ENCODE measurements at places on chromosomes 11 and 22.

DNA sequence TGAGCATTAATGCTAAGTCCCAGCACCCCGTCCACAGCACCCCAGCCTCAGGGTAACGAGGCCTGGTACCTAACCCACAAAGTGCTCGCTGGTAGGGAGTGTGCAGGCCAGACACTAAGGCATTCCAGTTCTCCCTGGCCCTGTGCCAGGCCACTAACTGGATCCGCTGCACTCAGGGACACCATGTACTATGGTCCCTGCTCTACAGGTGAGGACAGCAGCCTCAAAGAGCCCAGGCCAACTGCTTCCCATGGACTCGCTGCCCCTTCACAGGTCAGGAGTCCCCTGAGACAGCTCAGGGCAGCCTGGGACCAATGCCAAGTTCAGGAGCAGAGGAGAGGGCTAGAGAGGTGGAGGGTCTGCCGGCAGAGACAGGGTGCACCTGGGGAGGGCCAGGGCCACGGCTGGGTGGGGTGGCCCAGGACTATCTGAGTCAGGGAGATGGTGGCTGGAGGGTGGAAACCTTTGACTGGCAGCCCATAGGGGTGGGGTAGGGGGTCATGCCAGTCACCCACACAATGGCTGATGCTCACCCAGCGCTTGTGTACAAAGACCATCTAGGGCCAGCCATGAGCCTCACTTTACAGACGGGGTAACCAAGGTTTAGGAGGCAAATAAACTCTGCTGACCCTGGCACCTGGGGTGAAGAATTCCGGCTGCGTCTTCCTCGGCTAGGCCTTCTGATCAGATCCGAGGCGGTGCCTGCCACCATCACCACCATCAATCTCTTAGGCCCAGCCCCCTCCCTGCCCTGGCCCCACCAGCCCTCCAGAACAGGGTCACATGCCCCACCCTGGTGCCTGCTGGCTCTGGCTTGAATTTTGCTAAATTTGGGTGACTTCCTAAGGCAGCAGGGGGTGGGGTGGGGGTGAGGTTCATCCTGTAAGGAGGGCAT, 5.6 kb downstream of the OSBPL5 start:
- no peak for DNase-seq

DNA sequence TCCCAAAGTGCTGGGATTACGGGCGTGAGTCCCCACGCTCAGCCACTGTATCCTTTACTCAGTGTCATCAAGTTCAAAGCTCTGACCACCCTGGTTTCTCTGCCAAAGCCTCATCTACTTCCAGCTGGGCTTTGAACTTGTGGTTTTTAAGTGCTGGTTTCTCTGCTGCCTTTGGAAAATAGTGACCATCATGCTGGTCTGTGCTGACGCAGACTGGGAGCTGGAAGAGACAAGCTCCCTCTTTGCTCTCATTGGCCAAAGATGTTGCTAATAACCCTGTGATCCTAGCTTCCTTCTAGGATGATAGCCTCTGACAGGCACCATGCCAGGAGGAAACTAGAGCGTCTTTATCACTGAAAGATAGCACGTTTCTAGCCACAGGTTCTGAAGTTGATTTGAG, 62.4 kb downstream of the ALX4 start:
- no peak for DNase-seq

DNA sequence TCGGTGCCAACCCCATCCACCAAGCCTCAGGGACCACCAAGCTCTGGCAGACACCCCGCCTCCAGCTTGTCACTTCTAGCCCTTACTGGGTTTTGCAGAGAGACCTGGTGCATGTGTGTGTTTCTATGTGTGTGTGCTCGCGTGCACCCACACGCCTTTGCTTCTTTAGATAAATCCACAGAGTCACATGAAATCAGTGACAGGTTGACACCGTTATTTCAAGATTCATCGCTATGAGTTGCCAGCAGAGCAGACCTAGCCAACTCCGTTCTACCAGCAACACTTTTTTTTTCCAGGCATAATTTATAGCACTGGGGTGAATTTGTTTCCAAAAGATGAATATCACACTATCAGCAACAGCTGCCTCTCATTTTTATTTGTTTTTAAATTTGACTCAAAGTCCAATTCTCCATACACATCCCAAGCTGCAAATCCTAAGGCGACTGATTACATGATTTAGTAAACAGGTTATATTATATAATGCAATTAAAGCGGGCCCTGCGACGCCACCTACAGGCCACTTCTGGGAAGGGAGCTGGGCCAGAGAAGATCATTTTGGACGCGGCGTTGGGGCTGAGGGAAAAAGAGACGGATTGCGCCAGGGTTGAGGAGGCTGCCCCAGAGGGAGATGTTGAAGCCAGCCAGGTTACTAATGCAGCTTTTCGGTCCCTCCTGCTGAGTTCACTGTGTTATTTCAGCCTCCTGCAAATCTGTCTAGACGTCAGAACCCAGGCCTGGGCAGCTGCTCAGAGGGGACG, 150.5 kb downstream of the FEZ1 start:
- DNase-seq: peak; percentile 91

GRCh38 chr22:33492210-33492651, 428.0 kb downstream of the LARGE1 start:
- peak; percentile 36 for DNase-seq

DNA sequence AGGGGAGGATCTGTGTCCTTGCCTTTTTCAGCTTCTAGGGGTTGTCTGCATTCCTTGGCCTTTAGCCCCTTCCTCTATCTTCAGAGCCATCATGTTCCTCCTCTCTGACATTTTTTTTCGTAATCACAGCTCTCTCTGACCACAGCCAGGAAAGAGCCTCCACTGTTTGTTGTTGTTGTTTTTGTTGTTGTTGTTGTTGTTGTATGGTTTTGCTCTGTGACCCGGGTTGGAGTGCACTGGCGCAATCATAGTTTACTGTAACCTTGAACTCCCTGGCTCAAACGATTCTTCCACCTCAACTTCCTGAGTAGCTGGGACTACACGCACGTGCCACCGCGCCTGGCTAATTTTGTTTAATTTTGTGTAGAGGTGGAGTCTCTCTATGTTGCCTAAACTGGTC, 55.3 kb upstream of the KCNQ1OT1 start:
- no peak for DNase-seq

DNA sequence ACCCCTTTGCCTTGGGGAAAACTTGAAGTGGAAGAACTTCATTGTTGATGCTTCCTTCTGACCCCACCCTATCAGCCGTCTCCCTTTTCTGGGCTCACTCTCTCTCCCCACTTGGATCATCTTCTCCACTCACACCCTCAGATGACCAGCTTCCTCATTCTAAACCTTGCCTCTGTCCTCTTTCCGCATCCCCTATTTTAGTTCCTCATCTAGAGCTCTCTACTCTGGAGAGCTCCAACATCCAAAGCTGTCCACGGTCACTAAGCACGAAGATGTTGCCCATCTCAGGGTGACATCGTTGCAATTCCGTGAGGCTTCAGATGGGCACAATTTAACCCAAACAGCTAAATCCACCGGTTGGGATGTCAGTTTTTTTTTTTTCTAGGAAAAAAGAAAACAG, 31.6 kb upstream of the ME3 start:
- no peak for DNase-seq

GRCh38 chr22:49934891-49935557, 16.6 kb downstream of the CRELD2 start:
- peak; percentile 76 for DNase-seq

- no peak for DNase-seq
Observed at GRCh38 chr11:69364921-69365320, 71.0 kb downstream of the MYEOV start.

DNA sequence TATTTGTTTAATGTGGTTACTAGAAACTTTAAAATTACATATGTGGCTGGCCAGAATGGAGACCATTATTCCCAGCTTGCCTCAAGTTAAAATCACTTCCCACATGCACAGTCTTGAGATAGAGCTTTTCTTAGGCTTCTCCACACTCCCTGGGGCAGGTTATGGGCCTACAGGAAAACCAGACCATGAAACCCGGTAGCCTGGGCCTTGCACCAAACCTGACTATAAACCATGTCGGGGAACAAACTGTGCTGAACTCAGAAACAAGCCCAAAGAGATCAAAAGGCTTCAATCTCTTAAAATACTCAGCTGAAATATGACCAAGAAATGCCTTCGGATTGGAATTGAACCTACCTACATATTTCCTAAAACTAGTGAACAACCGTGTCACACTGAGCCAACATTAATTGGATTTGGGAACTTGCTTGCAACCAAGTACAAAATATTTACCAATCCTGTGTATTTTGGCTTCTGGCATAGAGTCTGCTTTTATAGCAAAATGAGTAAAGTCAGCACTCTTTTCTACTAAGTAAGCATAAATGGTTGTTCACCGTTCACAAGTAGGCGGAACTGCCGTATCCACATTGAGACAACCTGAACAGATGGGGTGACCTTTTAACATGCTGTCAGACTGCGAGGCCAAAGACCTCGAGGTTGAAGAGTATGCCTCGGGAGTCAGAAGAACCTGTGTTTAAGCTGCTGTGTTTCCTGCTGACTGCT, 199.5 kb downstream of the FAM76B start:
- no peak for DNase-seq

DNA sequence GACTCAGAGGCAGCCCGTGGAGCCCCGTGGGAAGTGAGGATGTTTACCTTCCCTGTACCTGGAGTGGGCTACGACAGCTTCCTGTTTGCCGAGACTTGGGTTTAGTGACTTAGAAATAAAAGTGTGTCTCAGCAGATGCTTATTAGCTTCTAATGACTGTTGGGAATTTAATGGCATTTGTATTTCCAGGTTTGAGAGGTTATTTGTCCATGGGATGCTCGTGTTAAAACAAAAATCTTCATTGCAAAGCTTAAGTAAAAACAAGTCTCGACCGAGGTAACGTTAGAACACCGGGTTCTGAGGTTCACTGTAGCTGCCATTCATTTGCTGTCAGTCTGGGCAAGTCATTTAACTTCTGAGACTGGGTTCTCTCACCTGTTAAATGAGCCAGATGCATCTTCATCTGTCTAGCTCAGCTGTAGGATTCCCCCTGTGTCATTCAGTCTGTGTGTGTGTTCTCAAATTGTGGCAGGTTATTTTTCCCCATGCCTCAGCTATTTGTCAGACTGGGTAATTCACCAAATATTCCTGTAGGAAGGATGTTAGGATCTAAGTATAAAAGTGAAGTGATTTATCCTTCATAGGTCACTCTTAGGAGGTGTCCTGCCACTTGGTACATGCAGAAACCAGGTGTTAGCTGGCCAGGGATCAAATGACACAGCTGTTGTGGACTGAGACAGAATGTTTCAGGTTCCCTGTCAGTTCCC, 791 bp downstream of the EI24 start:
- peak; percentile 19 for DNase-seq

DNA sequence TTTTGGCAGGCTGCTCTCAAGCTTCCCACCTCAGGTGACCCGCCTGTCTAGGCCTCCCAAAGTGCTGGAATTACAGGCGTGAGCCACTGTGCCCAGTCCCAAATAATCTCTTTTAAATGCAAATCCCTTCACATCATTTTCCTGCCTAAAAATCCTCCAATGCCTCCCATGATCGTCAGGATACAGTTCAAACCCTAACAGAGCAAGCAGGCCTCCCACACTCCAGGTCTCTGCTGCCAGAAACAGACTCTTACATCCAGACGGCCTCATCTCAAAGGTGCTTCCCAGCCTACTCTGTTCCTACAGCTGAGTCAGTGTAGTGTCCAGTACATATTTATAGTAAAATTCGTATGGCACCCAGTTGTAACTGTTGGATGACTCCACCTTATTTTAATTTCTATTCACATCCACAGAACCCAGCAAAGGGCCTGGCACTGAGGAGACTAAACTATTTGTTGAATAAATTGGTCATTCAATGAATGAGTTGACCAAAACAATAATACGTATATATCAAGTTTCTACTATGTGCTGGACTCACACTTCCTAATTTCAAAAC, 8.2 kb downstream of the SIRT3 start:
- no peak for DNase-seq

- peak; percentile 12 for DNase-seq
Observed at GRCh38 chr11:83641511-83641910, 355.3 kb upstream of the CCDC90B start.

- peak; percentile 99 for DNase-seq
Observed at GRCh38 chr11:73308961-73309919, 1.2 kb downstream of the ARHGEF17 start.
